CD4-positive, alpha-beta T cell treated with Interleukin-21 for 1 hour (primary cell): ENCODE measurements at places on chromosomes 7 and 10.

DNA sequence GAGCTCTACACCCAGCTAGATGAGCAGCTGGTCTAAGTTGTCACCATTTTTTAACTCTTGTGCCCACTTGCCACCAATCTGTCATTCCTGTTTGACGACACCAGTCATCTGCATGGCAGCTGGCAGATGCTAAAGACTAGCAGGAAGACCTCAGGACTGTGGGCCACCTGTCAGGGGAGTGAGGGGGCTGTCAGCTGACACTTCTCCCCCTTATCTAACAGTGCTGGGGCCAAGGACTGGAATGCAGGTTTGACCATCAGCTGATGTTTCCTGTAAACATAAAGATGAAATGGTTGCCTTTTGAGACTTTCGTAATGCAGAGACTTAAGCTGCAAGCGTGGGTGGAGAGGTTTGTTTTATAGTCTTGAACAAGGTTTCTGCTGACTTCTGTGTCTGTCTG, 93.5 kb downstream of the WNT2 start:
- no peak for DNase-seq

- DNase-seq, result peak; percentile 19
Observed at GRCh38 chr7:44309271-44310091, 15.9 kb downstream of the CAMK2B start.

GRCh38 chr10:14839305-14839695, 1.2 kb downstream of the HSPA14 start:
- DNase-seq, result no peak

DNA sequence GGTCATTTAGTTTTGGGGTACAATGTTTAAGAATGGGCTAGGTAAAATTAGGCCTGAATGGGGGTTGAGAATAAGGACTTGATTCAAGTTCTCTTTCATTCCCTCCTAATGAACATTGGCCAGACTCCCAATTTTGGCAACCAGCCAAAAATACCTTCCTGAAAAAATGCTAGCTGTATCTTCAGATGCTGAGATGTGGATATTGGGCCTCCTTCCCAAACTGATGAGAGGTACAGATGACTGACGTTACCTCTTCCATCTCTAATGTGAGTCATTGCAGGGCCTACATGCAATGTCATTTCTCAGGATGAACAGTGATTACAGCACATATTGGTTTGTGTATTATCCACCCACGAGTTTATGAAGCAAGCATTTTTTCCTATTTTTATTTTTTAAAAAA, 151.6 kb downstream of the SND1 start:
- no peak for DNase-seq

GRCh38 chr7:42946627-42946950, 14.4 kb downstream of the MRPL32 start:
- DNase-seq, result no peak

- DNase-seq, result no peak
Observed at GRCh38 chr7:30155481-30155880, 20.7 kb downstream of the MTURN start.

GRCh38 chr7:32243687-32244290, 173.6 kb upstream of the PDE1C start:
- no peak for DNase-seq

DNA sequence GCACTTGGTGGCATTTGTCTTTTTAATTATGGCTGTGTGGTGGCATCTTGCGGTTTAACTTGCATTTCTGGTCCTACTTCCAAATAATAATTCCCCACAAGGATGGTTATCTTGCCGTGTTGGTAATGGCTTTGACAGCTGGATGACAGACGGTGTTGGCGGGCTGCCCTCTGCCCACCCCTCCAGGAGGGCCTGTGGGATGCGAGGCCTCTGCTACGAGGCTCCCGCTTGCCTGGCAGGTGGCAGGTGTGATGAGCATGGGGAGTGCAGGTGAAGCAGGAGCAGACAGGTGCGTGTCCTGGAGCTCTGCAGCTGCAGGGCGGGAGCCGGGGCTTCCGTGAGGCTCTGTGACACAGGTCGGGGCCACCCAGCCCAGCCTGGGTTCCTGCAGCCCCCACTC, 11.8 kb downstream of the INPP5A start:
- DNase-seq, result no peak

GRCh38 chr7:98761225-98761624, 108.6 kb downstream of the TMEM130 start:
- no peak for DNase-seq

GRCh38 chr7:153835103-153835502, 217.1 kb upstream of the DPP6 start:
- no peak for DNase-seq

DNA sequence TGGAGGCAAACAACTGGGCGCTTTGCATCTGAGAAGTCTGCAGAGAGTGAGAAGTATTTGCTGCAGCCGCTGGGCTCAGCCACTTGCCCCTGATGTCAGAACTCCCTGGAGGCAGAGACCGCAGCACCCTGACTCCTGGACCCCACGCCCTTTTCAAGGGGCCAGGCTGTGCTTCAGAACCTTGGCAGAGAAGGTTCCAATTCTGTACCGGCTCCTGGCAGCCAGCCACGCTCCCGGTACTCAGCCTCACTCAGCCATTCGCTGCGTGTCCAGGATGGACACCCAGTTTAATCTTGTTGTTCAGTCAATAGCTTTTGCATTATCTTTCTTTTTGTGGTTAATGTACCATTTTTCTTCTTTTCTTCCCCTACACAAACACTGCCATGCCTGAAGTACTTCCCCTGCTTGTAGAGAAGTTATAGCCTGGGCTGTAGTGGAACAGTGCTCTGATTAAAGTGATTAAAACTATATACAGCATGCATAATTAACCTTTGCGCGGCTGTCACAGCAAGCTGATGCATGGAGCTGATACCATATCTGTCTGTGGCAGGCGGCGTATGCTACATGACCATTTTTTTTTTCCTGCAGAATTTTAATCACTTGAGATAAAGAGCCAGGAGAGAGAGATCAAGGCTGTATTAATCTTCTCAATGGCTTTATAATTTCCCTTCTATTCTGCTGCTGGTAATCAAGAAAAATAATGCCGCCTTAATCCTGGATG, 578.5 kb downstream of the SDK1 start:
- no peak for DNase-seq

DNA sequence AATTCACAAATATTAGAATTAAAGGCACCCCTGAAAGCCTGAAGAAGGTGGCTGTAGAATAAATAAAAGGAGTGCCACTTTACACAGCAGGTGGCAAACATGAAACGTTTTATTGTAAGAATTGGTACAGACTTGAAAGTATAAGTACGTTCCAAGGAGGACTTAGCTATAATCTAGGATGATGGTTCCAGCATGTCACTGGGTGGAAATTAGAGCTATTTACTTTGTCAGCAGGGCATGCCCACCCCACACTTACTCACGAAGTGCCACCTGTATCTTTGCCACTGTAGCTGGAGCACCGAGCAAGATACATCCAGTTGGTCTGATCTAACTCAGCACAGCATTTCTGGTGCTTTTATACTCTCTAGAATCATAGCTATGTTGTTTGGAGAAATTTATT, 97.8 kb downstream of the GRM8 start:
- DNase-seq, result no peak

DNA sequence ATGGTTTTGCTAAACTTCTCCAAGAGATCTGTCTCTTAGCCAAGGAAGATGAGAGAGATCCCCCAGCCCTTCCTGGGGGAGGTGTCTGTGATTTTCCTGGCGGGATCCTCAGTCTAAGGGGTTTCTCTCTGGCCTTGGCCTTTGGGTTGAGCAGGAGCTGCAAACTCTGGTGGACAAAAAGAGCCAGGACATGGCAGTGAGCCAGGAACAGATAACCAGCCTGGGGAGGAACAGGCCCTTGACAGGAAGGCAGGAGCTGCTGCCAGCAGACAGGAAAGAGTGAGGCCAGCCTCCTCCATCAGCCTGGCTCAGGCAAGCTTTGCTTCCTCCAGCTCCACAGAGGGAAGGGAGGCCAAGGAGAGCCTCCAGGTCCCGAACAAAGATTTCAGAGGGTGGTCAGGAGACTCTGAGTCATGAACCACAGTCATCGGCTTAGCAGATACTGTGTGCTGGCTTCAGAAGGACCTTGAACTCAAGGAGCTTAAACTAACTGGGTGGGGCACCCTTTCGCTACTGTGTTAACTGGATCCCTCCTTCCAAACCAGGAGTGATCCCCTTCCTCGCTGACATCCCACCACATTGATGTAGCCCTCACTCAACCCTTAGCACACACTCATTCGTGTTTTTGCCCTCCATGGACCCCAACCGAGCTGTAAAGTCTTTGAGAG, 34.7 kb downstream of the DDIT4 start:
- no peak for DNase-seq

DNA sequence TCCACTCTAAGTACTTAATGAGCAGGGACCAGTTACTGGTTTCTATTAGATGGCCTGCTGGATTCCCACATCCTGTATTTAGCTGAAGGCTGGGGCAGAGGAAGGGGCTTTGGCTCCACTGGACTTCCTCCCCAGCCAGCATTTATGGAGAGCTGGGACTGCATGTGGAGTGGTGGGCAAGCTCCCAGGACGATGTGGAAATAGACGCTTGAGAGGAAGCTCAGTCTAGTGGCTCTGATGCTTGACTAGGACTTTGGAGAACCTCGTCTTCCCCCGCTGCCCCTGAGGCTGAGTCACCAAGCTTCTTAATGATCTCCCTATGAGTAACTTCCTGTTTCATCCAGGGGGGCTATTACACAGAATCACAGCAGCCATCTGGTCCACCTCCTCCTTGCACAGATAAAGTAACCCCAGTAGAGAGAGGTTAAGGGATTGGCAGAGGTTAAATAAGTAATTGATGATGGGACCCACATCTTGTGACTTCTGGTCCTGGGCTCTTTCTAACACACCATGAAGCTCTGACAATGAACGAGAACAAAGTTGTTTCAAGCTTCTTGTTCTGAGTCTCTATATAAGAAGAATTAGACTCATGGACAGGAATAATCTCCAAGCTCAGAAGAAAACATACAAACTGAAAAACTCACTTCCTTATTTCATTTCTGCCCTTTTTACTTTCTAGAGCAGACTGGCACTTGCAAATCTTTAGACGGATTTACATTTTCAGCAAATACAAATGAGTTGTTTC, 126.2 kb downstream of the PRPF18 start:
- DNase-seq, result no peak

DNA sequence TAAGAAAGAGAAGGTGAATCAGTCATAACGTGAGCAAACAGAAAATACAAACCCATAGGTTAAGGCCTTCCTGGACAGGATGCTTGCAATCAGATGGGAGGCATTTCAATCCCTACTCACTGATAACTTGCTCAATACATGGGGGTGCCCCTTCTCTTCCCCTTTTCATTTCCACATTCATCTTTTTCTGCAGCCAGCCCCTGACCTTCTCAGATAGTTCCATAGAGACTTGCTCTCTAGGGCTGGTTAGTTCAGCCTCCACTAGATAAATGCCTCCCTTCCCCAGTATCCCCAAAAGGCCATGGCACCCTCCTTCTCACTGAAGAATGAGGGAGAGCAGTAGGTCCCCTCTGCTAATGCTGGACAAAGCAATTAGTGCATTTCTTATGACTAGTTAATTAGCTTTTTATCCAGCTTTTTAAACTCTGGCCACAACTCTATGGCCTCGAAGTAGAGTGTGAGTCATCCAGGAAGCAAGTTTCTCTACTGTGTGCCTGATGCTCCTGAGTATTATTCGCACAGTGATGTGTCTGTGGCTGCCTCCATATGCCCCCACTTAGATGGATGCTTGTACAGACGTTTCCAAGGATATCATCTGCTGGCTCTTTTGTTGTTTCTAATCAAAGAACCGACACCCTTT, 12.7 kb downstream of the CHN2 start:
- no peak for DNase-seq

- no peak for DNase-seq
Observed at GRCh38 chr10:76558996-76559891, 1078.4 kb downstream of the KCNMA1 start.

DNA sequence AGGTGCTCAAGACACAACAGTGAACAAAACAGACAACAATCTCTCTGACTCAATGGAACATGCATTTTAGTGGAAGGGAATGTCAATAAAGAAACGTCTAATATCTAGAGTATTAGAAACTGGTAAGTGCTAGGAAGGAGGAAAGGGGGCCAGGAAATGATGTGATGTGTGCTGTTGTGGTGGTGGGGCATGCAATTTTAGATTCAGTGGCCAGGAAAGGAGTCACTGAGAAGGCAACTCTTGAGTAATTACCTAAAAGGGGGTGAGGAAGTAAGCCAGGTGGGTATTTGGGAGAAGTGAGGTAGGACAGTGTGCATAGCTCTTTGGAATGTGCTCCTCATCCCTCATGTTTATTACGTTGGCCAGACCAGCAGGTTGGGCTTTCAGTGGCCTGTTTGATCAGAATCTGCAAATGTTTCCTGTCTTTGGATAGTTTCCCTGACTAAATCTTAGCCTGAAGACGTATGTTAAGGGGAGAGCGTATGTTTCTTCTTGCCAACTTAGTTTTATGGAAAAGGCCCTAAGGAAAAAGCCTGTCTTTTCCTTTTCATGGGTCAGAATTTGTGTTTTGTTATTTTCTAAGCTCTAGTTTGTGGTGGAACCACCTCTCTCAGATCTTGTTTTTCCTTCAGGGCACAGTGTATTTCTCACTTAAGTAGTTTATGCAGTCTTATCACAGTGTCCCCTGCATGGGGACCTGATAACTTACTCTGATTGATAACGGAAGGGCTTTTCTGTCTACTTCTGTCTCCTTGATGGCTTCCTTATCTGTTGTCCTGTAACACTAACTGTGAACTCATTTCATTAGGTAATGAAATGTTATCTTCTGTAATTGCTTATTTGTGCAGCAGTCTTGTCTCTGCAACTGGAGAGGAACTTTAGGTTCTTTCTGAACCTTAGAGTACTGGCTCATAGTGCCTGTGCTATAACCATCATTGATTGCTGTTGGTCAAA, 203.7 kb downstream of the AUTS2 start:
- no peak for DNase-seq

DNA sequence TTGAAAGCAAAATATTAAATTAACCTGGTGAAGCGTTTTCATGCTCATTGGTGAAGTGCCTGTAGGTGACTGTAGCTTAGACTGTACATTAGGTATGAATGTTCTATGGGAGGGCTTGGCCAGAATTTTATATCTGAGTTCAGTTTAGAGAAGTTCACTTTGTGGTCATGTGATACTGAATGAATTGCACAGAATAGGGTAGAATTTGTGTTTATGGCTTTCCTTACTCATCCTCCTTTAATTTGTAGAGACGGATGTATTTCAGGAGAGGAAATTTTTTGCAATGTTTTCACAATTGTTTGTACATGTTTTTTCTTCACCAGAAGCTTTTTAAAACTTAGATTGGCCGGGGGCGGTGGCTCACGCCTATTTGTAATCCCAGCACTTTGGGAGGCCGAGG, 32.3 kb downstream of the REEP3 start:
- DNase-seq, result no peak

- no peak for DNase-seq
Observed at GRCh38 chr7:2082139-2082998, 150.4 kb downstream of the MAD1L1 start.

DNA sequence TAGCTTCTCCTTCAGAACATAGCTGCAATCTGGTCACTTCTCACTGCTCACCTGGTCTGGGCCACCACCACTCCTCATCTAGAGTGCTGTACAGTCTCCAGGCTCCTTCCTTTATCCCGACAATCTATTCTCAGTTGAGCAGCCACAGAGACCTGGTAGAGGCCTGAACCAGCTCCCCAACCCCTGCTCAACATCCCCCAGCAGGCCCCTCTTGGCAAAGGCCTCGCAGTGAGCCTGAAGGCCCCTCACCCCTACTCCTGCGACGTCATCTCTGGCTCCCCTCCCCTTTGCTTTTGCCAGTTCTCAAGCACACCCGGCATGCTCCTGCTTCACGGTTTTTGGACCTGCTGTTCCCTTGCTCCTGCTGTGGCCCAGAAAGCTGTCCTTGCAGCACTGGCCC, 113.9 kb downstream of the ARHGAP22 start:
- DNase-seq, result no peak

- DNase-seq, result no peak
Observed at GRCh38 chr10:71060476-71061426, 151.6 kb upstream of the UNC5B start.
